ENCODE measurements at places on chromosomes 7 and 10.
A peak's percentile ranks its signal among the peaks of the same experiment; 100 is the strongest.

- no peak for DNase-seq
Measured at GRCh38 chr10:87500646-87501048, 4.0 kb upstream of the MINPP1 start.

- DNase-seq, result no peak
Measured at GRCh38 chr10:131177431-131178327, 133.8 kb downstream of the TCERG1L start.

GRCh38 chr7:822692-823276 lies 9.5 kb upstream of the SUN1 start:
- no peak for DNase-seq

- DNase-seq, result no peak
Measured at GRCh38 chr10:77103213-77103612, 534.4 kb downstream of the KCNMA1 start.

DNA sequence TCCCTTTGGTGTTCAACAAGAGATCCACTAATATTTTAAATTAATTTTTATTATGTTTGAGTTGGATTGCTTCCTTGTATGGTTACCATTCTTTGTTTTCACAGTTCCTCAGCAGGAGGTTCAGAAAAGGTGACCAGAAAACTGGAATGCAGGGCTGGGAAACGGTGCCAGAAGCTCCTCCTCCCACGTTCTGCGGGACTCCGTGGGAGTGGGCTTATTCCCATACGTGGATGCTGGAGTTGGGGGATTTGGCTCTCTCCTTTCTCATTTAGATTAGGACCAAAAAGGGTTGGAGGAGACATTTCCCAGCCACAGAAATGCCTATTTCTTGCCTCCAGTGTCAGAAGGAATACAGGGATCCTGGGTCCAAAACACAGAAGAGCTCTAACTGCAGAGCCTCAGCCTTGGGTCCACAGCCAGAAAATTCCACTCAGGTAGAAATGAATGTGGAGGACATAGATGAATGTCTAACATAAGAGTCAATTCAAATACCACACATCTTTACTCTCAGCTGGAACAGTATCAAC lies 56.0 kb downstream of the SORBS1 start:
- no peak for DNase-seq

GRCh38 chr7:75892634-75893272 lies 13.9 kb downstream of the RHBDD2 start:
- no peak for DNase-seq

DNA sequence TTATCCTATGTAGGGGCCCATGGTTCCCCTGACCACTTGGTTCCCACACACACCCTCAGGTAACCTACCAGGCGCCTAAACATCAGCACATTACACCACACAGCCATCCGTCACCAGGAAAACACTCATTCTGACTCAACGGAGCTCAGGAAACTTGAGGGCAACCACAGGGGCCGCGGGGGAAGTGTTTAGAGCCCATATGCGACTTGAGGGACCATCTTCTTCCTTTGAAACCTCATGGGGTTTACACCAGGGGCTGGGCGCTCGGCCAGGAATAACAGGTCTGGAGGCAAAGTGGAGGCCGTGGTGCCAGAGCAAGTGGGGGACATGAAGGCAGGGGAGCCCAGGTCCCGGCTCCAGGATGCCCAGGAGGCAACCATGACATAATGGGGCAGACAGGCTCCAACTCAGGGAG lies 1.5 kb downstream of the STX1A start:
- DNase-seq, result peak; percentile 70

- peak; percentile 13 for DNase-seq
Measured at GRCh38 chr7:87875151-87876039, 765 bp downstream of the SLC25A40 start.

DNA sequence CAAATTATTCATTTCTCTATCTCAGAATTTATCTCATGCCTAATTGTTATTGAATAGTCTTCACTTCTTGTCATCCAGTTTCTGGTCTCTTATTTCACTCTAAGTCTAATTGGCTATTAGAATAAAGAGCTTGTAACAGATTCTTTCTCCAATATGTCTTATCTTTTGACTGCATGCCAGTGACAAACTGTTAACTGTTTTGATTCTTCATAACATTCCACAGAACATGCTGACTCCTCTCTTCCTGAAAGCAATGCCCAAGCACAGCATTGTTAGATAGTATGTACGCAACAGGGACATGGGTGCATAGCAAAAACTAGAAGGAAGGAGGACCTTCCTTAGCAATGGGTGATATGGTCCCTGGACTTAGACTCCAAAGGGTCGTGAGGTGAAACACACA lies 65.4 kb downstream of the TRUB1 start:
- DNase-seq, result no peak

- DNase-seq, result no peak
Measured at GRCh38 chr10:77787440-77787839, 139.1 kb downstream of the DLG5 start.

GRCh38 chr10:4397337-4397736 lies 428.7 kb upstream of the AKR1E2 start:
- no peak for DNase-seq

GRCh38 chr10:1297566-1298301 lies 241.5 kb downstream of the WDR37 start:
- DNase-seq, result no peak

DNA sequence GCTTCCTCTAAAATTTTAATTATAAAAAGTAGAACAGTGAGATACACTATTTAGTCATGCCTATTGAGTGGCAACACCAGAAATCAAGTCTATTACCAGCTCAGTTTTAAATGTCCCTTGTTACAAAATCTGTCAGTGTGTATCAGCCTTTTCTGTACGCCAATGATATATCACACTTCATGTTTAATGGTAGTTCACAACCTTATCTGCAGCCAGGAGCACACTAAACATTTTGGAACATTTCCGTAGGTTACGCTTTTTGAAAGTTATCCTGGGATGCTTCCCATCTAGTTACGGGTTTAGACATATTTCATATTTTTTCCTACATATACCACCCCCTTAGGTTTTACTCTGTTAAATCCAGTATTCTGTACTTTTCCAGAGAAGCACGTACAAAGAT lies 5.4 kb downstream of the HNRNPA2B1 start:
- DNase-seq, result no peak

GRCh38 chr7:104857458-104858425 lies 156.3 kb upstream of the KMT2E start:
- no peak for DNase-seq

DNA sequence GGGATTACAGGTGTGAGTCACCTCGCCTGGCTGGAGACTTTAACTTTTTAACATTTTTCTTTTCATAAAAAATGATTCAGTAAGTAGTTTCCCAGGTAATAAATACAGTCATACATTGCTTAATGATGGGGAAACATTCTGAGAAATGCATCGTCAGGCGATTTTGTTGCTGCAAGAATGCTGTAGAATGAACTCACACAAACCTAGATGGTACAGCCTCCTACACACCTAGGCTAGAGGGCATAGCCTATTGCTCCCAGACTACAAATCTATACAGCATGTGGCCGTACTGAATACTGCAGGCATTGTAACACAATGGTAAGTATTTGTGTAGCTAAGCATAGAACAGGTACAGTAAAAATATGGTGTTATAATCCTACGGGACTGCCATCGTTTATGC lies 108.5 kb upstream of the SFMBT2 start:
- no peak for DNase-seq

GRCh38 chr10:28087661-28088351 lies 88.9 kb upstream of the ODAD2 start:
- DNase-seq, result no peak

DNA sequence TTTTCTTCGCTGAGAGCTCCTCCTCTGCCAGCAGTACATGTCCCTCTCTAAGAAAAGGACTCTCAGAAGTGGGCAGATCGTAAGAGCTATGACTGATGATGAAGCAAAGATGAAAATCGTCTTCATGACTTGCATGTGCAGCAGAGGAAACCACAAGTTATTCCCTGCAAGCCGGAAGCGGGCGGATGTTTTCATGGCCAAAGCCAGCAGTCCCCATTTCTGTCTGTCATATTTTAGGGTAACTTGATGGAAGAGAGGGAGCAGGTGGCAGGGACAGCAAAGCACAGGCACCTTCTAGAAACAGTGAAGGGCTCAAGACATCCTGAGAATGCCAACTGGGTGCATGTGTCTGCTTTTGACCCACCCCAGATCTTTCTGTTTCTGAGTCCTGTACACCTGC lies 19.9 kb downstream of the KLF6 start:
- no peak for DNase-seq

GRCh38 chr10:72809006-72809405 lies 84.5 kb upstream of the OIT3 start:
- no peak for DNase-seq

DNA sequence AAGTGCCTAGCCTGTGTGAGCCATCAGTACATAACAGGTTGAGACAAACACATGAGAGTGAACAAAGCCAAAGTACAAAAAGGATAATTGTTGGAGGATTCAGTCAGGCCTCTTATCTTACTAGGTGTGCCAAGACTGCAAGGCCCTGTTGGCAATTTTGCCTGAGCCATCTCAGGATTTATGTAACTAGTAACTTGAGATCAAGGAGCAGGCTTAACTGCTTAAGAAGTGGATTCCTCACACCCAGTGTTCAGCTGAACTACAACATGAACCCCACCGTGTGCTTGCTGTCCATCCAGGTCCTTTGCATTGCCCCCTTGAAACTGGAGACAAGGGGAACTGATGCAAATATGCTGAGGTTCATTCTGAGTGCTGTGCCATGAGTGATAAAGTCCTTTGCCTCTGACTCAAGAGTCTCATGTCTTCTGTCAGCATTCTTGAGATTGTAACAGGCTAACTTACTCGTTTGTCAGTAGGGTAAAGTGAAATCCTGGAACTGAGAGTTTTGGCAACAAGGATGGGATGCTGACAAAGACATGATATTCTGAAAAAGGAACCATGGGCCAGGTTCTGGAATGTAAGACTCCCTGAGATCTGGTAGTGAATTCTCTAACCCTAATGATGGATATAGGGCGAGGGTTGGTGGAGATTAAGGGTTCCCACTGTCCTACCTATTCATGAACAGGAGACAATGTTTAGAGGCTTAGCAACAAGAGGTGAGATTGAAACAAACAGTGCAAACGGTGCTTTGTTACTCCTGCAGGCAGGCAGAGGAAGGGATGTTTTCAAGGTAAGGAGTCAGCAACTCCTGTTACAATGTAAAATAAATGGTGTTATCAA lies 44.1 kb upstream of the GATAD1 start:
- DNase-seq, result no peak

DNA sequence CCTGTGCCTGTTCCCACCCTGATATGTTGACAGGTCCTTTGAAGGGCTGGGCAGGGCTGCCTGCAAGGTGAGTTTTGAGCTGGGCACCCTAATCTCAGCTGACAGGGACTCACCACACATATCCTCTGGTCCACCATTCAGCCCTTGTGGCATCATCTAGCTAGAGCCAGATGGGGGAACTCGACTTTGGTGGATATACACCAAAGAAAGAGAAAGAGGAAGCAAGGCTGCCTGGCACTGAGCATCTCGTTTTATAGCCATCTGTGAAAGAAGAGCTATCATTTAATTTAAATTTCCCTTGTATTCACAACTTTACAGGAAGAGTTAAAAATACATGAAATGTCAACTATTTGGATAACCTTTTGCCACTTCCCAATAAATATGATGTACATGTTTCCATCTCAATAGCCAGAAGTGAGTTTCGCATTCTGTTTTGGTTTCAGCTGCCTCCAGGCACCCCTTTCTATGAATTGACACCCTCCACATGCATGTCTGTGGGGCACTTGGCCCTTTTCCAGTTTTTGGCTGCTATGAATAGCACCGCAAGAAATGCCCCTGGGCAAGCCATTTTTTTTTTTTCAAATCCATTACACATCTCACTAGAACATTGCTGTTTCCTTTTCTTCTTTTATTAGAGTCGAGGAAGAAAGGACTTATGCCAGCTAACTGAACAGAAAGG lies 22.9 kb upstream of the GRB10 start:
- no peak for DNase-seq

GRCh38 chr10:932589-932988 lies 1.1 kb upstream of the LARP4B start:
- DNase-seq, result no peak

- no peak for DNase-seq
Measured at GRCh38 chr7:3301449-3301731, 338 bp downstream of the SDK1 start.

- no peak for DNase-seq
Measured at GRCh38 chr7:27105301-27106031, 3.0 kb upstream of the HOXA2 start.

- no peak for DNase-seq
Measured at GRCh38 chr7:157526005-157526912, 189.5 kb downstream of the DNAJB6 start.

- DNase-seq, result no peak
Measured at GRCh38 chr10:117861329-117861728, 185.4 kb downstream of the RAB11FIP2 start.

- DNase-seq, result no peak
Measured at GRCh38 chr7:155230169-155230593, 67.5 kb upstream of the INSIG1 start.

DNA sequence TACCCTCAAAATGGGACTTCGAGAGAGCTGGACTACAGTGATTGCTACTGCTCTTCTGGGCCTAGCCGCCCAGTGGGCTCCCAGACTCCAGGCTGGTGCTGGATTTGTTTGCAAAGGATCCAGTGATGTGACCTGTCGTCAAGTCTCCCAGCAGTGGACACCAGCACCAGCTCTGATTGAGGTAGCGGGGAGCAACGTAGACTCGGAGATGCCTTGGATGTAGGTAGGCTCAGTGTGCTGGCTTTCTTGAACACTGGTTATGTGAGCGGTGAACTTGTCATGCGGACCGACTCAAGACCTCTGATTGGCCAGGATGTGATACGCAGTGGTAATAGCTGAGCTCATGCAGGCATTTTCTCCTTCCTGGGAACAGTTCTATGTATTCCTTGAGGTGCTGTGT lies 19.4 kb downstream of the AKR1C2 start:
- DNase-seq, result no peak

Measured in activated naive CD4-positive, alpha-beta T cell treated with anti-CD3 and anti-CD28 coated beads, Interleukin-2, amount 50 U/mL, for 16 hours (primary cell).